ENCODE measurements at places on chromosomes 1 and 21.

DNA sequence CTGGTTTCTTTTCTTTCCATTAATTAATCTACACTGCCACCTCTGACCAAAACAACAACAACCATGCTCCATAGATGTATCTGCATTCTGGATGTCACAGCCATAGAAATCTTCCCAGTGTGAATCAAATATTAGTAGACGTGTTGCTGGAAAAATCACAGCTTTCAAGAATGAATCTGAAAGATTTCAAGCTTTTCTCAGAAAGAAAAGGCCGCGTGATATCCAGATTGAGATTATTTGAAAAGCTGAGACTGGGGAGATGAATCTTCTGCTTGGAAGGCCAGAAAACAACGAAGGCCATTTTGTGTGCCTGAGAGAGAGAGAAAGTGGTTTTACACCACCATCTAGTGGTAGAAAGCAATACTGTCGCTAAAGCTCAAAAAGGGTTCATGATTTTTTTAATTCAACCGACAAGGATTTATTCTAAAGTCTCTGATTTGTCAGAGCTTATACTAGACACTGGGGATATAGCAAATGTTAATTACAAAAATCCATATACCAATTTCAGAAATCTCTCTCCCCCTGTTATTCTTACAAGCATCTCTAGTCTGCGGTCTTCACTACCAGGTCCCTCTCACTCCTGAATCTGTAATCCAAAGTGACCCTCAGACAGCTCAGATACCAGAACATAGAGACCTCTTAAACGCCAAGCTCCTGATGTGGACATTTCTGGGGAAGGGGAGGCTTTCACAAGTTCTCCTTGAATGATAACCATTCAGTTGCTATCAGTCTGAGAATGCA is 87.5 kb upstream of the SGIP1 start:
- peak; percentile 88 for DNase-seq

DNA sequence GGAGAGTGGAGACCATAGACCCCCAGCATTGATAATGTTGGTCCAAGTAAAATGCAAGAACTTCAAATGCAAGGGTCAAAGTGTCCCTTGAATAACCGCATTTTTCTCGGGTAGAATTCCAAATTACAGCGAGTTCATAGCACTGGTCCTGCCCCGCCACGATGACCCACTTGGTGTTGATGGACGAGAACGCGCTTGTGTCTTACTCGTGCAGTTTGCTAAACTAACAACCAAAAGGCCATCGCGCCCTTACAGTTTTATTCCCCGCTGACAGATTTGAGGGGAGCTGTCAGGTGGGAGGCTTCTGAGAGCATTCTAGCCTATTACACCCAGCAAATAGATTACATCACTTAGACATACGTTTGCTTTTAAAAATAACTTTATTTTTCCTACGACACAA is 17.3 kb upstream of the TSPEAR start:
- DNase-seq: no peak

GRCh38 chr1:61012341-61012761 is 70.0 kb upstream of the NFIA start:
- DNase-seq: no peak

- no peak for DNase-seq
These were observed 43.9 kb upstream of the CNN3 start for GRCh38 chr1:94970783-94971182.

GRCh38 chr1:16236511-16237342 is at the start of gene CPLANE2:
Gene CPLANE2 (minus strand): TSS chr1:16237183. CDS start chr1:16236742, 441 bp downstream.
- peak; percentile 94 for DNase-seq

GRCh38 chr1:92958203-92958970 is 2.9 kb downstream of the DIPK1A start:
- no peak for DNase-seq
